ENCODE measurements at places on chromosomes 1 and 21.

DNA sequence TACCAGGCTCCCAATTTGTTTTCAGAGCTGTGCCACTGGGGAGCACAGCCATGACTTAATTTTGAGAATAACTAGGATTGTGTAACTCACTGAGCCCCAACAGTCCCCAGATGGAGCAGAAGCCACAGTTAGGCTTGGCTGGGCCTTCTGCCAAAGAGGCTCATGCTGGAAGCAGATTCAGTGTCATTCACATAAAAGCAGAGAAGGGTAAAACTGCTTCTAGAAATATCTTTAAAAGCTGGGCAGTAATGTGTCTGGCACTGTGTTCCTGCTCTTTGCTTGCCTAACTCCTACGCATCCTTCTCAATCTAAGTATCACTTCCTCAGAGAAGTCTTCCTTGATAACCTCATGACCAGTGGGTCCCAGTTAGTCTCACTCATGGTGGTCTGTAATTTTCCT, 20.3 kb downstream of the STK40 start:
- peak; percentile 90 for DNase-seq

- DNase-seq: no peak
Observed at GRCh38 chr1:236038034-236038433, 26.9 kb downstream of the NID1 start.

DNA sequence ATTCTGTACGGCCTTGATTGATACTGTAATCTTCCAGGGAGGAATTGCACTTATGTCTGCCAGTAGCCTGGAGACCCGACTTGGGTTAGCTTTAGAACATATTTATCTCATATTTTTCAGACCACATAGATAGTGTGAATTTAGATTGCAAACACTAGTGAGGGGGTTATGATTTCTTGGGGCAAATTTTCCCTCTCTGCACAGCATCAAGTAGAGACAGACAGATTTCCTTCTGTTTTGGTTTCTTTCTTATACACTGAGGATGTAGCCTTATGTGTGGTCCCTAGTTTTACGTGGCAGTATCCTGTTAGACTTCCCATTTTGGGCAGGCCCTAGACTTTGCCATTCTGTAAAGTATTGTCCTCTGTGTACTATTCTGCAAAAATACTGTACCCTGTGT, 29.0 kb downstream of the SOAT1 start:
- DNase-seq: peak; percentile 57

DNA sequence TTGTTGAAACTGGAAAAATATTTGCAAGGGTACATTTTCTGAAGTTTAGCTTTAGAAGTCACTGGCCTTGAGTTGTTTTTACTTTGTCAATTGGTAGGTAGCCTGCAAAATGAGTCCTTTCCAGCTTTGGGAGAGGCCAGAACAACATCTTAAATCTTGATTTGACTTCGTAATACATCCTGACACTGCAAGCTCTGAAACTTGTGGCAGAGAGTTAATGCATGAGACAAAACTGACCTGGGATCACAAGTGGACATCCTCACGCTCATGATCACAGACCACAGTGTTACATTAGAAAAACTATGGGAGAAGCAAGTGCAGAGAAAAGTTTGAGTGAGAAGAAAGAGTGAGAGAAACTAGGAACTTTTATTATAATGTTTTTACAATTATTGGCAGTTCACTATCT, 550.9 kb downstream of the USP25 start:
- no peak for DNase-seq

DNA sequence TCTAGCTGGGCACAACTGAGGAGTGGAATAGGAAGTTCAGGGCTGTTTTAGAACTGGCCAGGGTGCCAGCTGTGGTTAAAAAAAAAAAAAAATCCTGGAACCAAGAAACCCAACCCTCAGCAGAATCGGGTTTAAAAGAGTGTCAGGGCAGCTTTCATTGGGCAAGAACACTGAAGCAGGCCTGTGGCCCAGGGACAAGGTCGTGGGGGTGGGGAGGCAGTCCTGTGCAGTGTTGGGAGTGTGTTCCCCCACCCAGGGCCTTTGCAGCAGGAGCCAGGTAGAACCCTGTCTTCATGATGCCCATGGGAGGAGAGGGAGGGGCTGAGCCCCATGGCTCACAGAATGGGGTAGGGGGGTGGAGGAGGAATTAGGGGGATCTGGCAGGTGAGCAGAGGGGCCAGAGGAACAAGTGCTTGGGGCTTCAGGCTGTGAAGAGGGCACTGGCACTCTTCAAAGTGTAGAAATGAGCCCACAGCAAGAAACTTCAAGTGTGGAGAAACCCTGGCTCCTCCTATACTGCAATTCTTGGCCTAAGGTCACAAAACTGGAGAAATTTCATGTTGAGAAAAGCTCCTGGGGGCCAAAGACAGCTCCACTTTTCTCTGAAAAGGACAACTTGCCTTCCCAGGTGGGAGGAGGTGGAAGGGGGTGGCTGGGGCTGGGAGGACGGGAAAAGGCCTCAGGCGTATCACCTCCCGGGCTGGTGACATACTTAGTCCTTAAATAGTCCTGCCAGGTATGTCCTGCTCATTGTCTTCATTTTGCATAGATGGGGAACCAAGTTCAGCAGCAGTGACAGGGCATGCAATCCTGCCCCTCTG, 39.3 kb downstream of the KIAA1614 start:
- no peak for DNase-seq

GRCh38 chr1:9903801-9904527, 6.1 kb downstream of the CTNNBIP1 start:
- DNase-seq: no peak

GRCh38 chr1:117897551-117897950, 31.9 kb downstream of the GDAP2 start:
- no peak for DNase-seq

DNA sequence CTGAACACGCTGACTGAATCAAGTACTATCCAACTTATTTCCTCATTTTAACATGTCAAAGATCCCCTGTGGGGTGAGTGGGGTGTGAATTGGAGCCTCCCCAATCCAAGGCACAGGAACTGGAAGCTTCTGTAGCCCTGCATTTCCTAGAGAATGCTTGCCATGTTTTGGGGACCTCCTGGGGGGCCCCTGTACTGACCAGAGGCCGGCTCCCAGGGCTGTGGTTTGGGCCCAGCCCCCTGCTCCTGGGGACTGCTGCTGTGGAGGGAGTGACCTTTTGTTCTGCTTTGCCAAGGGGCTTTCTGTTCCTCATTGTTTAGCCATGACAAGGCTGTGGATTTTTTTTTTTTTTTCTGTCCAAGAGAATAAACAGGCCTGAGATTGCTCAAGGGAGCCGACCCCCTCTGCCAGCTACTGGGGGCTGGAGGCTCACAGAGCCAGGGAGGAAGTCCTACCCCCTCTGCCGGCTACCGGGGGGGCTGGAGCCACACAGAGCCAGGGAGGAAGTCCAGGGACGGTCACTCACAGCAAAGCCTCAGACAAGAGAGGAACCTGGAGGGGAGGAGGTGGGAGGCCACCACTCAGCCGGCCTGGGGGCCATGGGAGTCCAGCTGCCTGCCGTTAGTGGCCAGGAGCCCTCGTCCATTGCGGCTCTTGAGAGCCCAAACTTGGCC, 17.4 kb downstream of the TNFRSF1B start:
- DNase-seq: peak; percentile 93

DNA sequence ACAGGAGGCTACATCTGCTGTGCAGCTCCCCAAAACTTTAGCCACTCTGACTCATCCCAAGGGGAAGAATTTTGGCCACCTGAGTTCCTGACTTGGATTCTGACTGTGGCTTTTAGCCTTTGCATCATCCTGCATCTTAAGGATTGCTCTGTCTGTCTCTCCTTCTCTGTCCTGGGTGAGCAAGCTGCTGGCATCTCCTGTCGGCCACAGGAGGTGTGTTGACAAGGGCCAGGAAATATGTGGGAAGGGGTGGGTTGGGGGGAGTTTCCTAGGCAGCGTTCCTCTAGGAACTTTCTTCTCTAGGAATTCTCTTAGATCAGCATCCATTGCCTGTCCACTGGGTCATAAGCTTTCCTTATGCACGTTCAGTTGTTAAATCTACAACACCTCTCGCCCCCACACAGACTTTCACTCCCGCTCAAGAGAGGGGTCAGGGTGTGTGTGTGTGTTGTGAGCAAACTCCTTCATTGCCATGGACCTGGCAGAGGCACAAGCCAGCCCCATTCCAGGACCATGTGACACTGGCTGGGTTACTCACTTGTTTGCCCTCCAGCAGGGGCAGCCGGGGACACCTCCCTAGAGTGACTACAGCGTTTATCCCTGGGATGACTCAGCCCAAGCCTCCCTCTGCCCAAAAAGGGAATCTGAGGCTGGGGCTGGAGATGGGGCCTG, 145.0 kb upstream of the DUSP10 start:
- no peak for DNase-seq

- DNase-seq: no peak
Observed at GRCh38 chr1:155974208-155975115, 3.9 kb downstream of the ARHGEF2 start.

DNA sequence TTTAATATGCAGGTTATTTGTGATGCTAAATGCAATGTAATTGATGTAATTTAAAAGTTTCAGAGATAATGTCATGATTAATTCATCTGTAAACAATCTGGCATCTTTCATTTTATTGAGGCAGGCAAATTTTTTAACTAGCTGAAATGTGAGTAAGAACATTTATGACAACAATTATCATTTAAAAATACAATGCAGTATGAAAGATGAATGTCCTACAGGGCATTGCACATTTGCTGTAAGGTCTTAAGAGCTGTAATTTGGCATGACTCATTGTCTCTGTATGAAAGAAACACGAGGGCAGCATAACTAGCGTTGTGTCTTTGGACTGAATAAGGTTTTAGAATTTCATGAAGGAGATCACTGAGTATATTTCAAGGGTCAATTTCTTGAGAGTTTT, 642.8 kb downstream of the PLA2G4A start:
- no peak for DNase-seq

DNA sequence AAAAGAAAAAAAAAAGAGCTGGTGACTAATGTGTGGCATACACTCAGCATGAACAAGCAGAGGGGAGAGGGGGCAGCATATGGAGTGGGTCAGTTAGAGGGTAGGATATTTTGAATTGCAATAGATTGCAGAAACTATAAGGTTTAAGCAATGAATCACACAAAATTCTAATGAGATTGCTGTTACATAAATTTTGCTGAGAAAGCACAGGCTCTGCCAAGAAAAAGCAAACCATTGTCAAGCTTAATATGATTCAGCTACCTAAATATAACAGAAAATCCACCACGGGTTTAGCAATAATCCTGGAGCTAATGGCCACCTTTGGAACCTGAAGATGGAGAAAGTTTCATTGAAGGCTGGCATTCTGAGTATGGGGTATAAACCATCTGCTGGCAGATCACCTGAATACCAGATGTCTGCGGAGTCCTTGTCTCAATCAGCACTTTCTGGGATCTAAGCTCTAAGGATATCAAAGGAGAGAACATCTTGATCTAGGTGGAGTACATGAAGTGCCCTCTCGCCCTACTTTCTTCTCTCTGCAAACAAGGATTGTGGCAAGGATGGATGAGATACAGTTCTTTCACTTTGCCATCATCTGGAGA, 30.3 kb upstream of the ANGPTL7 start:
- no peak for DNase-seq

- DNase-seq: no peak
Observed at GRCh38 chr1:111690306-111690617, 48.9 kb downstream of the INKA2 start.

GRCh38 chr1:67308136-67308535, 463 bp downstream of the IL12RB2 start:
- DNase-seq: no peak

DNA sequence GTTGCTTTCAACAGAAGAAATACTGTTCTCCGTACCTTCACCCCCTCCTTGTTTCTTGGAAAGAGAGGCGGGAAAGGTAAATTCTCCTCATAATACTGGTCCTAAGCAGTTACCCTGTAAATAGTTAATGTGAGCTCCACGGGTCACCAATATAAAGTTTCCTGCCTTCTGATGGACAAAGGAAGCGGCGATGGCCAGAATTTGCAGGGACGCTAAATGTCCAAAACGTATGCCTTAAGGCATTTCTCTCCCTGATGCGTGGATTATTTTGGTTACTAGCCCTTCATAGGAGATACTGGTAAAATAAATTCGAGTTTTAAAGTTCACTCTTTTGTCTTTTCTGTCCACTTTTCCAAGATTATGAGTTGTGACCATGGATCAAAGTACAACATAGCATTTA, 898 bp upstream of the PTGS2 start:
- DNase-seq: peak; percentile 18

DNA sequence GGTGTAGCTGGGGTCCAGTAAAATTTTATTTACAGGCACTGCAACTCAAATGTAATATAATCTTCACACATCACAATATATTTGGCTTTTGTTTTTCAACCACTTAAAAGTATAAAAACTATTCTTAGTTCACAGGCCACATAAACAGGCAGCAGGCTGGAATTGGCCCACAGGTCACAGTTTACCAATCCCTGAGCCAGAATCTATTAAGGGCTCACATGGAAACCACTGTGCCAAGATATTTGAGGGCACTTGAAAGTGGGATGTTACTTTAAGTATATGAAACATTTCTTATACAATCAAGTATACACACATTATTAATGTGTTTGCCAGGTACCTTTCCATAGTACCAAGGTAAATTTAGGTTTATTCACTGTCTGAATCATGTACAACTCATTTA, 71.9 kb upstream of the PRDX6 start:
- DNase-seq: no peak

DNA sequence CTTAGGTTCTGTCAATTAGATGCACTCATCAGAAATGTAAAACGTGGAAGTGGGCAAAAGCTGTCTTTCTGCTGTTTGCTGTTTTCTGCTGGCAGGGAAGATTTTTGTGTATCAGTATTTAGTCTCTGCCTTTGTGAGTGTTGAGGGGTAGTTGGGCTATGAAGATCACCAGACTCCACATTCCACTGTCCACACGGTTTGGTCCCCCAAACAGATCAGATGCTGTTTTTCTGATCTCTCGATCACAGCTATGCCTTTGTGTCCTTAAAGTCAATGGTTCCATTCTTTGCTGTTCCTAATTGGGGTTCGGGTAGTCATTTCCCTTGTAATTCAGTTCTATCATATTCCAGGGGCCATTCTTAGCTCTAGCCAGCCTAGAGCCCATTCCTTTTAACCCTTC, 27.0 kb upstream of the NPL start:
- DNase-seq: no peak

- DNase-seq: no peak
Observed at GRCh38 chr1:91559838-91560565, 59.4 kb downstream of the CDC7 start.

GRCh38 chr1:32992489-32993323, 28.1 kb upstream of the RNF19B start:
- peak; percentile 99 for DNase-seq

GRCh38 chr1:30718636-30719405, 4.6 kb downstream of the MATN1 start:
- DNase-seq: peak; percentile 100

GRCh38 chr1:206512058-206512850, 4.9 kb downstream of the RASSF5 start:
- DNase-seq: no peak

GRCh38 chr1:184745110-184745509, 9.5 kb downstream of the EDEM3 start:
- no peak for DNase-seq

GRCh38 chr1:88998716-88999115, 6.3 kb upstream of the KYAT3 start:
- peak; percentile 78 for DNase-seq

GRCh38 chr21:38351961-38352521, 95.2 kb downstream of the KCNJ15 start:
- peak; percentile 18 for DNase-seq

- no peak for DNase-seq
Observed at GRCh38 chr1:112852276-112852675, 103.7 kb downstream of the SLC16A1 start.

All from inflammatory macrophage treated with lipopolysaccharide for 4 hours (primary cell).